ENCODE measurements at places on chromosomes 16 and 17.

DNA sequence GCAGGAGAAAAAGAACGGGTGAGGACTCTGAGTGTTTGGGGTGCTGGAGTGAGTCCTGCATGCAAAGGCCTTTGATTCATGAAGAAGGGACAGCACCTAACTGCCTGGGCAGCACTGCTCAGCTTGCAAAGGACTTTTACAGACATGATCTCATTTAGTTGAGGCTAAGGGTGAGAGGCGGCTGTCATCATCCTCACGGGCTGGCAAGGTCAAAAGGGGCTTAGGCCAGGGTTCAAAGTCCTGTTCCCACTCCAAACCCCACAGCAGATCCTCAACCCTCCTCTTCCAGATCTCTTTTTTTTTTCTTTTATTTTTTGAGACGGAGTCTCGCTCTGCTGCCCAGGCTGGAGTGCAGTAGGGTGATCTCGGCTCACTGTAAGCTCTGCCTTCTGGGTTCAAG, 4.8 kb downstream of the RHBDF2 start:
- no peak for DNase-seq

DNA sequence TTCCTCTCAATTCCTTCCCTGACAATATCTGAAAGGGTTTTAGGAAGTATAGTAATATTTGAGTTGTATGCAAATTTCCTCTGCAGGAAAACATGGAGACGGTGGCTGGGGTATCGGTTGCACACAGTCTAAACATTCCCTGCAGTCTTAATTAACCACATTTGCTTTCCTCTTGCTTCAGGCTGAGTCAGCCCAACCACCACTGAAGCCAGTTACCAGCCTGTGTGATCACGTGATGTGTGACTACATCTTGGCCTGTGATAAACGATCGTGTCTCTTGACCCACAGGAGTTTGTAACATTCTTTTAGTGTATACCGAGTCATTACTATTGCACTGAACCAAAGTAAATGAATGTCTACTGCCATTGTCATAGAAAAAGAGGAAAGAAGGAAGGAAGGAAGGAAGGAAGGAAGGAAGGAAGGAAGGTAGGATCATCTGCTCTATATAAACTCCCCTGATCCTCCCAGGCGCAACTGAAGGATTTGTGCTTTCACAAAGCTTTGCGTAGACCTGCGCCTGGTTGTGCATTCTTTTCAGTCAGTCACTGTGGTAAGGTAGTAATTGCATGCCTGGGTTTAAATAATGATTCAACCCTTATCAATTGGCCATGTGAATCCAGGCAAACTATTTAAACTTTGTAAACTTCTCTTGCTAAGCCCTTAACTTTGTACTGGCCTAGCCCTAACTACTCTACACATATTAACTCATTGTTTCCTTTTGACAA, 280.6 kb upstream of the SALL1 start:
- no peak for DNase-seq

DNA sequence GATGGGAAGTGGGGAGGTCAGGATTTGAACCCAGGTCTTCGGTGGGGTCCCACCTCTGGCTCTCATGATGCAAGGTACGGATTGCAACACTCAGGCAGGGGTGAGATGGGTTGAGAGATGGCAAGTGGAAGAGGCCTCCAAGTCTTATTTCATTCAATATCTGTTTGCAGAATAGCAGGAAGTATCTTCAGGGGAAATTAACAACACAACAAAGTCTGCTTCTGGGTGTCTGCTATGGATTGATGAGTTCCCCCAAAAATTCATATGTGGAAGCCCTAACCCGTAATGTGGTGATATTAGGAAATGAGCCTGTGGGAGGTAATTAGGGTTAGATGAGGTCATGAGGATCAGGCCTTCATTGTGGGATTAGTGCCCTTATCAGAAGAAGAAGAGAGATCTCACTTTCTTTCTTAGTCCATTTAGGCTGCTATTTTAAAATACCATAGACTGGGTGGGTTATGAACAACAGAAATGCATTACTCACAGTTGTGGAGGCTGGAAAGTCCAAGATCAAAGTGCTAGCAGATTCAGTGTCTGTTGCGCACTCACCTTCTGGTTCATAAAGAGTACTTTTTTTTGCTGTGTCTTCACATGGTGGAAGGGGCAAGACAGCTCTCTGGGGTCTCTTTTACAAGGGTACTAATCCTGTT, 4.4 kb upstream of the CD300H start:
- no peak for DNase-seq

DNA sequence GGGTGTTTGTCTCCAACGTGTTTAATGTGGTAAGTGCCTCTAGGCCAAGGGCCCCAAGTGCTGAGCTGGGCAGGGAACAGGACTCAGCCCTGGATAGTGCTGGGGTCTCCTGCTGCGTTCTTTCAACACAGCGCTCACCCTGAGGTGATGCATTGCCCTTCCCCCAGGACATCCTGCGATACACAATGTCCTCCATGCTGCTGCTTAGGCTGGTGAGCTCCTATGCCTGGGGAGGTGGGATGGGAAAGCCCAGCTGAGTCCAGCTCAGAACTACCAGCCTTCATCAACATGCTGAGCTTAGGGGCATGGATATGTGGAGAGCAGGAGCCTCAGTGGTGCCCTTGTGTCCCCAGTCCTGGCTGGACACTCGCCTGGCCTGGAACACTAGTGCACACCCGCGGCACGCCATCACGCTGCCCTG, 563 bp downstream of the ZACN start:
- DNase-seq = no peak

DNA sequence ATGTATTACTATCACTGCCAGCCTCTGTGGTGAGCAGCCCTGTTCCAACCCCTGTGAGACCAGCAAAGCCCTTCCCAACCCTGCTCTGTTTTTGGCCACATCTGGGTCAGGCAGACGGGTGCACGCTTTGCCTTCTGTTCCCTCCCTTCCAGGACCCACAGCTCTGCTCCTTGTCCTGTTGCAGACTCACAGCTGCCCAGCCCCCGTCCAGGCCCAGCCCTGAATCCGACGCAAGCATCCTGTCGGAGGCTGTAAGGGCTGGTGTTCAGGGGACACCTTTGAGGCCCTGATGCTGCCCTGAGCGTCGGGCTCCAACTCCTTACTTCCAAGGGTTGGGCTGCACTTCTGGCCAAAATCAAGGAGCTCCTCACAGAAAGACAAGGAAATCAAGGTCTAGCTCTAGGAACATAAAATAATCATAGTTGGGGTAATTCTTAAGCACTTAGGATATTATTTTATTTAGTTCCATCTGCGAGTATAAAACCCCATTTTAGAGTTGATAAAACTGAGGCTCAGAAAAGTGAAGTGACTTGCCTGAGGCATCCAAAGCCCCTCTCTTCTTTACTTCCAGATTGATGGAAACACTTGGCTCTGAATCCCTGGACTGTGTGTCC, 14.3 kb upstream of the SRCIN1 start:
- DNase-seq = no peak

DNA sequence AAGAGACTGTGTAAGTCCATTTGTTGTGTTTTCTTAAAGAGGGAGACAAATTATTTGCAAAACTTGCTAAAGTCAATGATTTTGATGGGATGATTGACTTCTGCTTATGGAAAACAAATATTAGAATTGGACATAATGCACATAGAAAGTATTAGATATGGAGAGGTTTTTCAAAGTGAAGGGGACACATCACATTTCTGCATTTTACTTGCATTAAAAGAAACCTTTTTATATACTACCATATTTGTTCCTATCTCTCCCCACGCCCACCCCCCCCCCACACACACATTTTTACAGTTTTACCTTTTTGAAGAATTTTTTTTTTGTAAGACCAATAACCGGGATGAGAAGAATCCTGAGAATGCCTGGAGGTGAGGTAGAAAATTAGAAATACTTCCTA, 8.6 kb upstream of the OR4D2 start:
- DNase-seq = no peak

DNA sequence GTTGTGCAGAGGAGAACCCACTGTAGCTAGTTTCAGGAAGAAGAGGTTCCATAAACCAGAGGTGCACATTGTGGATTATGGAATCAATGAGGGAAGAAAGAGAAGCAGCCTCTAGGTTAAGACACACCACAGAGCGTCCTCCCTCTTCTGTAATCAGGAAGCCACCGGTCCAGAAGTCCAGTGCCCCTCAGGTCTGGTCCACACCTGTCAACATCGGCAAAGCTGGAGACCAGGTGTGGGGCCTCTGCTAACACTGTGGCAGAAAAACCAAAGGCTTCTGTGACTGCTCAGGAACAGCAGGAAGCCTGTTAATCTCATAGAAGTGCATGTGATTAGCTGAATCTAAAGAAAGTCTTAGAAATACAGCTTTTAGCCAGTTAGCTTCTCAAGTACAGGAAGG, 23.3 kb downstream of the LIMD2 start:
- DNase-seq = no peak

DNA sequence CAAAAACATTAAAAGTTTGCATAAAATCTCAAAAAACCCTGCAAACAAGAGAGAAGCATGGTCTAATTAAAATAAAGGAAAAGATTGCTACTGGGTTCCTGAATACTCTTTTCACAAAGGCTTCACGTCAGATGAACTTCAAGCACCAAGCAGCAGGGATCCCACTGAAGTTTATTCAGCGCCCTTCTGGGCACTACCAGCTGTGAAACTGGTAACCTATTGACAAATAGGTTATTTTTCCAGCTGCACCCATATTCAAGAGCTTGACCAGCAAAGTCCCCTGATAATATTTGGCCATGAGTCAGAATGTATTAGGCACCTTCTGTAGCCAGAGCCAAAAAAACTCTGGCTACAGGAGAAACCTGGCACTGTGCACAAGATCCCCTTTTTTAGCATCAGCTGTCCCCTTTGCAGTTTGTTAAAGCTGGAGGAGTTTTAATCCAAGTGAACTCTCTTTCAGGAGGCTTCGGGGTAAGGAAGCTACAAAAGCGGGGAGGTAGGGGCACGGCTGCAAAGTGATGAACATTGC, 60.3 kb downstream of the GRIN2A start:
- no peak for DNase-seq

DNA sequence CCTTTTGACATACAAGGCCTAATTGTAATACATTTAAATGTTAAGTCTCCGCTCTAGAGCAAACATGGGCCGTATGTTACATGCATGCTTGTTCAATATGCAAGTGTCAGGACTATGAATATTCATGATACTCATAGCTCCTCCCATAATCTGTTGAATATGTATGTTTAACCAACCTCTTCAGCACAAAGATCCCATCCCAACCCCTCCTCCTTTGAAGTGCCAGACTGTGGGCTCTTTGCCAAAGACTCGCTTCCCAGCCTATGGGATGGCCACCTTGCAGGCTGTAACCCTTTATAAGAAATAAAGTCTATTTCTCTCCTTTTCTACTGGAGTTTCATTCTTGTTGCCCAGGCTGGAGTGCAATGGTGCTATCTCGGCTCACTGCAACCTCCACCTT, 156.2 kb downstream of the ABCC12 start:
- no peak for DNase-seq

- DNase-seq = no peak
Measured at GRCh38 chr17:79433379-79433778, 177.5 kb downstream of the RBFOX3 start.

- no peak for DNase-seq
Measured at GRCh38 chr17:28938552-28938951, 12.8 kb downstream of the PHF12 start.

GRCh38 chr17:81002409-81003361, 11.0 kb downstream of the CHMP6 start:
- DNase-seq = no peak

DNA sequence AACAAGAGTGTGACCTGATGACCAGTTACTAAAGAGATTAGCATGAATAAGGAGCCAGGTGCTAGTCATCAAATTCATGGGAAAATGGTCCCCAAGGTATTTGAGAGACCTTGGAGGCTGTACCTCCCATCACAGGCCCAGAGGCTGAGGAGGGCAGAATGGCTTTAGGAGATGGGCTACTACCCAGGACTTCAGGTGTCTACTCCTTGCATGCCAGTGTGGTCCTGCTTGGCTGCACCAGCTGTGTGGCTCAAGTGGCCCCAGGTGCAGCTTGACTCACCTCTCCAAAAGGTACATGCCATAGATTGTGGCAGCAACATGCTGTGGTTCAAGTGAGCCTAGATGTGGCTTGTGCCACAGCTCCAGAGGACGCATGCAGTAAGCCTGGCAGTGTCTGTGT, 56.5 kb downstream of the TANC2 start:
- DNase-seq = no peak

GRCh38 chr16:80265624-80266306, 275.0 kb upstream of the DYNLRB2 start:
- no peak for DNase-seq

- DNase-seq = no peak
Measured at GRCh38 chr16:66920924-66921680, 2.4 kb upstream of the CDH16 start.

DNA sequence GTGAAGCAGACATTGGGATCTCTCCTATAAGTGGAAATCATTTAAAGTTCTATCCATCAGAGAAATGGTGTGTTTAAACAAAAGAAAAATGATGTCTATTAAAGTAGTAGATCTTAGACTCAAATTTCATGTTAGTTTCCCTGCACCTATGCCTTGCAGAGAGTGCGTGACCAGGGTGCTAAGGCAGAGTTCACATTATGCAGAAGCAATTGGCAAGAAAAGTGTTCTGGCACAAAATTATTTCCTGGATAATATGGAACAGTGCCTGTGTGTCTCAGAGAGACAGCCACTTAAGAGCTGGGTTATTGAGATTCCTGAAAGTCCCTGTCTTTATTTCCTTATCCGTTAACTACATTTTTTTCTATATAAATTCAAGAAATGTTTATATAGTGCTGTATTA, 457.0 kb downstream of the CDH8 start:
- DNase-seq = no peak

- DNase-seq = no peak
Measured at GRCh38 chr17:50952013-50952412, 85.9 kb upstream of the TOB1 start.

- no peak for DNase-seq
Measured at GRCh38 chr16:1557074-1557473, 23.6 kb downstream of the TMEM204 start.

DNA sequence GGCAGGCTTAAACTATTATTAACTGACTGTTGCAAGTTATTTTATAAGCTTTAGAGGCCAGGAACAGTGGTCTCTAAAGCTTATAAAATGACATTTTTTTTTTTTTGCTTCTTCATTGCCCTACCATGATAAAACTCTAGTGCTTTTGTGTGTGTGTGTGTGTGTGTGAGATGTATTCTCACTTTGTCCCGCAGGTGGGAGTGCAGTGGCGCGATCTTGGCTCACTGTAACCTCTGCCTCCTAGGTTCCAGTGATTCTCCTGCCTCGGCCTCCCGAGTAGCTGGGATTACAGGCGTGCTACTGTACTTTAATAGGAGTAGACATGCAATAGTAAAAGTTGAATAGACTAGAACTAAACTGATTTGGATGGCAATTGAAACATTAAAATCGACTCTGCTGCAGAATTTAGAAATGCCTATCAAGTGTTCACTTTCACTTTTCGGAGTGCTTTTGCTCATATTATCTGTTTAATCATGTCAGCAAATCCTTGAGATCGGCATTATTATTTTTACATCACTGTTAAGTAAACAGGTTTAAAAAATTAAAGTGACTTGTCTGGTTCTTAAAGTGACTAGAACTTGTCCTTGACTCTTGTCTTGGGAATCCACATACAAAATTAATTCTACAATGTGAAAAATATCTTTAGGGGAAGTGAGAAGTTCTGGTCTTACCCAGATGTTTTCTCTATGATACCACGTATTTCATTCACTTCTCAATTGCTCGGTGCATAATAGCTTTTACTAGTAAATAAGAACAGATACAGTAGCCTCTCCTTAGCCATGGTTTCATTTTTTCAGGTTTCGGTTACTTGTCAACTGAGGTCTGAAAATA, 8.4 kb upstream of the PCTP start:
- no peak for DNase-seq
